ENCODE measurements at places on chromosomes 6 and 20.

DNA sequence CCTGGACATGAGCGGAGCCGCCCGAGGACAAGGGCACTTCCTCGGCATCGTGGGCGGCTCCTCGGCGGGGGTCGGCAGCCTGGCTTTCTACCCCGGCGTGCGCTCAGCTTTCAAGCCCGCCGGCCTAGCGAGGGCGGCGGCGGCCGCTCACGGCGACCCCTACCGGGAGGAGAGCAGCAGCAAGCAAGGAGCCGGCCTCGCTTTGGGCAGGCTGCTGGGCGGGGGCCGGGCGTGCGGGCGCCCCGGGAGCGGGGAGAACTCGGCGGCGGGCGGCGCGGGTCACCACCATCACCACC, 6.7 kb downstream of the PRDM13 start:
- no peak for DNase-seq

GRCh38 chr20:43909720-43910119, 4.9 kb upstream of the TOX2 start:
- no peak for DNase-seq

DNA sequence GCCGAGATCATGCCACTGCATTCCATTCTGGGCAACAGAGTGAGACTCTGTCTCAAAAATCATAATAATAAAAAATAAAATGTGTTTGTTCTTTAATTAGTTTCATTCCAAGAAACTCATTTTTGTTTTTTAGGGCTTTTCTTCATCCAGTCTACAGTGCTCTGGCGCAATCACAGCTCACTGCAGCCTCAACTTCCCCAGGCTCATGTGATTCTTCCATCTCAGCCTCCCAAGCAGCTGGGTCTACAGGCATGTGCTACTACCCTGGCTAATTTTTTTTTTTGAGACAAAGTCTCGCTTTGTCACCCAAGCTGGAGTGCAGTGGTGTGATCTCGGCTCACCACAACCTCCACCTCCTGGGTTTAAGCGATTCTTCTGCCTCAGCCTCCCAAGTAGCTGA, 143.6 kb upstream of the JARID2 start:
- DNase-seq = no peak

DNA sequence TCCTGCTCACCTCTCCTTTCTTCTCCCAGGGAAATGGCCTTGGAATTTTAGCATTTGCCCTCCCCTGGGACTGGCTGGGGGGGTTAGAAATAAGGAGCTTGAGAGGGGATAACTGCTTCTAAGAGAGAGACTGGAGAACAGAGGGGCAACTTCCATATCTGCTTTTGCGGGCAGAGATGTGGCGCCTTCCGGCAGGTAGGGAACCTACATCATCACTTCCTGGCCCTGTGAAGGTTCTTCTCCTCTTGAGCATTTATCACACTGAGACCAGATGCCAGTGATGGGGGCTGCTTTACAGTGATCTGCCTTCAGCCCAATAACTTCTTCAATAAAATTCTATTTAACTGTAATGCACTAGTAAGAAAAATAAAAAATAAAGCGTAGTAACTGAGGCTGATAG, 48.1 kb downstream of the TBC1D7 start:
- no peak for DNase-seq

GRCh38 chr20:47610247-47610944, 108.7 kb downstream of the NCOA3 start:
- DNase-seq = peak; percentile 26

- no peak for DNase-seq
Observed at GRCh38 chr20:11090751-11091150, 417.0 kb upstream of the JAG1 start.

GRCh38 chr6:147441751-147442150, 66.7 kb upstream of the SAMD5 start:
- no peak for DNase-seq

DNA sequence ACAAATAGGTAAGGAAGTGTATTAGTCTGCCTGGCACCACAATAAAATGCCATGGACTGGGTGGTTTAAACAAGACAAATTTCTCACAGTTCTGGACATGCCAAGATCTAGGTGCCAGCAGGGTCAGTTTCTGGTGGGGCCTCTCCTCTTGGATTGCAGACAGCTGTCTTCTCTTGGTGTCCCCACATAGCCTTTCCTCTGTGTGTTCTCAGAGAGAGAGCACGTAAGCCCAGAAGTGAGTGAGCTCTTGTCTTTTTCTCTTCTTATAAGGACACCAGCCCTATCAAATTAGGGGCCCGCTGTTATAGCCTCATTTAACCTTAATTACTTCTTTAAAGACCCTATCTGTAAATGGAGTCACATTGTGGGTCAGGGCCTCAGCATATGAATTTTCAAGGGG, 28.3 kb downstream of the SMPDL3A start:
- no peak for DNase-seq

DNA sequence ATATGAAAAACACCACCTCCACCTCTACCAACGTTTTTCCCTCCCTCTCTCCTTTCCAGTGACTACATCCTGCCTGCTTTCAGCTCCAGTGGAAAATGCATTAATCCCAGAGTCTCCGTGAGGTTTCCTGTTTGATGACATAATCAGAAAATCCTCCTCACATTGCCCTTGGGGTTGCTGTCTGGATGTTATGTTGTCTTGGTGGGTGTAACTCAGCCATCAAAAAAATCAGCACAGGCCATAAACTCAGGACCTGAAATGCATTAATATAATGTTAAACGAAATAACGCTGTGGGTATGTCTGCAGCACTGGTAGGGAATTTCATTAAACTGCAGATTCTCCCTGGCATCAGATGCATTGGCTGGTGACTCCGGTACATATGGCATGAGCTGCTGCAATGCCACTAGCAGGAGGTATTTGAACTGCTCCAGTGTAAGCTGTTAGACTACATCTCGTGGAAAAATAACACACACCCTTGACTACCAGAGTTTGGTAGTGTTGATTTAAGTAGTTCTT, 297.8 kb downstream of the PRL start:
- no peak for DNase-seq

DNA sequence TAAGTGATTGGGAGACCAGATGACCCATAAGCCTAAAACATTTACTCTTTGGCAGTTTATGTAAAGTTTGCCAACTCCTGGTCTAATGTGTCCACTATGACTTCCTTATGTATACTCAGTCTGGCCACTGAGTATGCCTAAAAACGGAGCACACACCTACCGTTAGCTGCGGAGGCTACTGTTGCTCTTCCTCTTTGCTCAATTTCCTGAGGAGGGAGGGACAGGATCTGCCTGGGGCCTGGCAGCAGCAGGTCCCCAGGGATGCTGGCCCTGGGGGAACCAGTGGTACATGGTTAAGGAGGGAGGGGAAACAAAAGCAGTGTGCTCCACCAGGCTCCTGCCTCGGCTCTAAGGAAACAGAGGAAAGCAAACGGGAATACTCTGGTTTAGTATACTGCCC, 113.5 kb downstream of the CDYL start:
- DNase-seq = no peak

DNA sequence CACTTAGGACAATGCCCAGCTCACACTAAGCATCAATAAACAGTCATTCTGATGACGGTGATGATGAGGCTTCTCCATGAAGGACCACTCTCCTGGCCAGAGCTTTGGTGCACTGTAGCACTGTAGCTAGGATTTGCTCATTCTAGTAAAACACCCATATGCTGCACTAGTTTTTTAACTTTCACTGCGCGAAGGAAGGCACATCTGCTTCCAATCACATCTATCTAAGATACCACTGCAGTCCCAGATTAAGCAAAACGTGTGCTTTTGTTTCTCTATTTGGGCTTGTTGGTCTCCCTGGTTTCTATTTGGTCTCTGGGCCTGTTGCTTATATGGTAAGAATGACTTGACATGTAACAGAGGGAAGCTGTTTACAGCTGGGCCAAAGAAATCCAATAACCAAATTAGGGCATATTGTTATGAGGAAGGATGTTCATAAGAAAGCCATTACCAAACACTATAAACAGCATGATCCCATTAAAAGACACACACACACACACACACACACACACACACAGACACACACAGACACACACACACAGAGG, 62.4 kb downstream of the FAM229B start:
- DNase-seq = no peak

DNA sequence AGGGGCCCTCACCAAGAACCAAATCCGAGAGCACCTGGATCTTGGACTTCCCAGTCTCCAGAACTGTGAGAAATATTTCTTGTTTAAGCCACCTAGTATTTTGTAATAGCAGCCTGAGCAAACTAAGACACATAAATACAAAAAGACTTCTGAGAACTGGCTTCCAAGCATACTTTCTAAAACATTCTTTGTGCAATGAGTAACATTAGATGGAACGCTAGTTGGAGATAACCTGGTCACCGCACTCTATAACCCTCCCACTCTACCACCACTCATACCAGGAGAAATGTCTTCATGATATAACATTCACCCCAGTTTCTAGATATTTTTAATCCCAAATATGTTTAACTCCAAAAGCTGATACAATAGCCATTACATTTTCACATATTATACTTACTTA, 169.5 kb upstream of the THEMIS start:
- peak; percentile 52 for DNase-seq

DNA sequence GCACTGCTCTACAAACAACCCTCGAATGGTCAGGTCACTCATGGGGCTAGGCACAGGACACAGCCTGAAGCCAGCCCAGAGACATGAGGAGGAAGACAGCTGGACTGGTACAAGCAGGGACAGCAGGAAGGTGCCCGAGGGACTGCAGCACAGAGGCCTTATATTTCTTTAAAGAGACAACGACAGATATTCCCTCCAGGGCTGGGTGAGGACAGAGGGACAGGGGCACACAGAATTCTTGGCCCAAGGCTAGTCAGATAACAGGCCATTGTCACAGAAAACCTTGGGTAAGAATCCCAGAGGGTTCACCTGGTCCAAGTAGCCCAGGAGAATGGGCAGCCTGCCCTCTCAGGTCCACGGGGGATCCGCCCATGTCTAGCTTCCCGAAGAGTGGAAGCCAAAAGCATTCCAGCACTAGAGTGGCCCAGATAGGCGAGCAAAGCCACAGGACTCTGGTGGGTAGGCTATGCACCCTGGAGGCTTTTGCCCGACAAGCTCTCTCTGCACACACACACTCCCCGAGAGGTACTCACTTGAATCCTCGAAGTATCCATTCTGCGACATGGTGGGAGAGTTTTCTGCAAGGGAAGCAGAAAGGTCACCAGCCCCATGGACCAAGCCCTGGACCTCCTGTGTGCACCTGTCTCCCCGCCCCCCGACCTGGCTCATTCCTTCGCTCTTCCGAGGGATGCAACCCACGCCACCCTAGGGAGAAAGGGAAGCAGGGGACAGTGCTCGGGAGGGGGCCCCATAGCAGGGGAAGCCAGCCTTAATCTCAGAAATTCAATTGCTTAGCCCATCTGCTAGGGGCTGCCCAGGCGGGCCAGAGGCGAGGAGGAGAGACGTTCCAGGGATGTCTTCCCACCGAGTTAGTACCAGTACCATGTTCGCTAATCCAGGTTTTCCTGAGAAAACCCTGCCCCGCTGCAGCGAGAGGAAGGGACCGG, 1.7 kb downstream of the SLC4A11 start:
- DNase-seq = no peak

- DNase-seq = no peak
Observed at GRCh38 chr6:31617010-31617409, 2.0 kb downstream of the AIF1 start.

DNA sequence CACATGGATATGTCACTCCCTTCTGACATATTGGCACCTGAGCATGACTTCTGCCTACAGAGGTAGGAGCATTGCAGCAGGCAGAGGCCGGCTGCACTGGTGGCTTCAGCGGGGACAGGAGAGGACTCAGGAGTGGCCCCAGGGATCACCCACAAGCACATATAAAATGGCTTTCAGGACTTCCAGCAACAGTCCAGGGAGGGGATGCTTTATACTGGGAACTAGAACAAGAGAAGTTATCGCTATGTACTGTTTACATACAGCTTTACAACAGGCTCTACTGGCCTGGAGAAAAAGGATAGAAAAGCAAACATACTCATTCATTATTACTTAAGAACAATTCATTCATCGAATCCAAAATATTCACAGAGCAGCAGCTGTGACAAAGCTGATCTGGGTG, 337.8 kb downstream of the THBS2 start:
- no peak for DNase-seq

- DNase-seq = no peak
Observed at GRCh38 chr6:36297051-36297450, 27.2 kb downstream of the PNPLA1 start.

DNA sequence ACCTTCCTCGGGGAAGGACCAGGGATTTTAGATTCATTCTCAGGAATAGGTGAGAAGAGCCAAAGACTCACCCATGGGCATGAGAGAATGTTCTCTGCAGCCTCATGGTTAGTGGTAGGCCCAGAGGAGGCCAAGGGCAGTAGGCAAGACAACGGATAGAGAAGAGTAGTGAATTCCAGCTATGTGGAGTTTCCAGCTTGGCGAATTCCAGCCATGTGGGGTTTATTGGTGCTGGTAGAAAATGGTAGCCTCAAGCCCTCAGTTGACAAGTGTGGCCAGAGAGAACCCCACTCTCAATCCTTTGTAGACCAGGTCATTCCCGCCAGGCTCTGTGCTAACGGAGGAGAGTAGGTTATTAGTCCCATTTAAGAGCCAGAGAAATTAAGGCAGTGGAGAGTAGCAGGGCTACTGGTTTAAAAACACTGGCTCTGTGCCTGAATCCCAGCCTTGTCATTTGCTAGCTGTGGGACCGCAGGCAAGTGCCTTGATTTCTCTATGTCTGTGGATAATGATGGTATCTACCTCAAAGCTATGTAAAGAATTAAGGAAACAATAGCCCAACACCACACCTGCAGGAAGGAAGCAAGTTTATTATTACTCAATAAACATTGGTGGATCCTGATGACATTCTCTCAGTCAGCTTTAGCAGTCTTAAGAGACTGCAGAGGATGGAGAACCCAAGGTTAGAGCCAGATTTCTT, 2.0 kb upstream of the SLC9A8 start:
- DNase-seq = no peak

- no peak for DNase-seq
Observed at GRCh38 chr20:51067792-51068191, 44.9 kb upstream of the KCNG1 start.

DNA sequence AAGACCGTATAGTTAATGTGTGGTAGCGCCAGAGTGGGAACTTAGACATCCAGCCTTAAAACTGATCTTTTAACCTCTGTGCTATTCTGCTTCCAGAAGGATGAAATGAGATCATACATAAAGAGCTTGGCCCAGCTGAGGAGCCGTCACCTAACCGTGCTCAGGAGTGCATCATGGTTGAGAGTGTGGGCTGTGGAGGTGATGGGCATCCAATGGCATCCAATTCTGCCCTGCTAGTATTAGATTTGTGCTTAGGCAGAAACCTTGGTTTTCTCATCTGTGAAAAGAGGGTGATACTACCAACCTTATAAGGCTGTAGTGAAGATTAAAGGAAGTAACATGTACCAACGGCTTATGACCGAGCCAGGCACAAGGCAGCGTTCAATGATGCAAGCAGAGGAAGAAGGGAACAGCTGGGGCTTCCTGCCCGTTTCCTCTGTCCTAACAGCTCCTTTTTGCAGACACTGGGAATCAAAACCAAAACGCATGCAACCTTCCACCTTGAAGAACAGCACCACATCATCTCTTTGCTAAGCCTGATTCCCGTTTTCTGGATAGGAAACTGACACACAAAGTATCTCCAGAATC, 1.3 kb downstream of the SLC22A16 start:
- DNase-seq = no peak

Measured in HS-27A (cell line).